ENCODE measurements at places on chromosomes 5 and 9.

GRCh38 chr5:150137168-150137957 is 18.3 kb downstream of the PDGFRB start:
- no peak for DNase-seq

GRCh38 chr5:10030219-10030831 is 219.4 kb downstream of the ATPSCKMT start:
- no peak for DNase-seq

DNA sequence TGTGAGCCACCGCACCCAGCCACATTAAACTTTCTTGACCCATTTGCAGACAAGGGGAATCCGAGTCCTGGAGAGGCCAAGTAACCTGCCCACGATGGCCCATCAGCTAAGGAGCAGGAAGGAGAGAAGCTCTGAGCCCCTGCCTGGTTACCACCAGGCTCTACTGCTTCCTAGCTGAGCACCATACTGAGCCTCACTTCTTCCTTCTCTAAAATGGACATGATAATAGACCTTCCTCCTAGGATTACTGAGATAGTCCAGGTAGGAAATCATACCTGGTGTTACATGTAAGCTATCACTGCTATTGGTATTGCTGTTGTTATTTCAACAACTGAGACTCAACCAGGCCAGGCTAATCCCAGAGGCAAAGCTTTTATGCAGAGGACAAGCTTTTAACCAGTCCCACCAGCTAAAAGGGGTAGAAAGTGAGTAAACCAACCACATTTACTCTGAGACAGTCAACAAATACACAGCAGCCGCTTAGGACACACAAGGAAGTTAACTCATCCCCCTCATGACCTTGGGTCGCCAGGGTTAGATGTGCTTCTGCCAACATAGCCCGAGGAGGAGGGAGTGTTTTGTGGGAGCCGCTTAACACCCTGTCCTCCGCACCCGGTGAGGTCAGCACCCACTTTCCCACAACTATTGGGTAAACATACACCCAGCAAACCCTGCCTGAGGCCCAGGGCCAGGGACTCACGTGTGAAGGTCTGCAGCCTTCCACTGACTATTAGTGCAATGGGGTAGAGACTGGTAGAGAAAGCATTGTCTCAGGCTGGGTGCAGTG is 20.6 kb upstream of the PTGES start:
- no peak for DNase-seq

- no peak for DNase-seq
Observed at GRCh38 chr9:108188482-108188881, 667.3 kb downstream of the ACTL7B start.

- no peak for DNase-seq
Observed at GRCh38 chr5:160133071-160133917, 14.0 kb upstream of the PWWP2A start.

- DNase-seq, result peak; percentile 45
Observed at GRCh38 chr5:126988021-126988569, 42.3 kb downstream of the MARCHF3 start.

- no peak for DNase-seq
Observed at GRCh38 chr5:135372654-135373381, 26.2 kb downstream of the MACROH2A1 start.

DNA sequence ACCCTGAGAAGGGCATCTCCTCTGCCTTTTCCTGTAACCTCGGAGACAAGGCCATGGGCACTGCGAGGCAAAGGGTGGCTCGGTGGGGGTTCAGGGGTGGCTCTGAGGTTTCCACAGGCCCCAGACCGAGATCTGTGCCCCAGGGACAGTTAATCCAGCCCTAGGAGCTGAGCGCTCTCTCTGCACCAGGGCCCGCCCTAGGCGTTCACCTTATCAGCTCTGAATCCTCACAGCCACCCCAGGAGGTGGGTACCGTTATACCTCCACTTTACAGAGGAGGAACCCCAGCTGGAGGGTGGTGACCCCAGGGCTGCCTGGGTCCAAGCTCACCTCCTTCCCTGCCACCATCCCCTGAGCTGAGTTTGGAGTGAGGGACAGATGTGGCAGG is 2.3 kb upstream of the ENG start:
- no peak for DNase-seq

GRCh38 chr9:35103660-35104191 is 795 bp upstream of the STOML2 start:
- DNase-seq, result no peak

DNA sequence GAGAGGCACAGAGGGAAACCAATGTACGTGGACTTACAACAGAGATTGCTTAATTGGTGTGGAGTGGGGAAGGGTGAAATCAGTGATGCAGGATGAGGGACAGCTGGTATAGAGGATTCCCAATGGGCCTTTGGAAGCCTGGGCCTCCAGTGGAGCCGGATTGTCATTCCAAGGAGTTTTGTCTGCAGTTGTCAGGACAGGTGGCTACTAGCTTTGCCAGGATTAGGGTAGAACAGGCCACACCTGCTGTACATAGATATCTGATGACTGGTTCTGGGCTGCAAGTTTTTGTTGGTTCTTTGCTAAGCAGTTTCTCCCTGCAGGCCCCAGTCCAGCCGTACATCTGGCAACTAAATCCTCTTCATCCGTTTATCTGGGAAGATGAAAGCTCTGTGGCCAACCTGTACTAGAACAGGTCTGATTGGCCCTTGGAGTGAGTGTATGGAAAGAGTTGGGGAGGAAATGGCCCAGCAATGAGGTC is 4.2 kb downstream of the SKP2 start:
- no peak for DNase-seq

- no peak for DNase-seq
Observed at GRCh38 chr9:76629205-76629990, 134.8 kb upstream of the PCA3 start.

DNA sequence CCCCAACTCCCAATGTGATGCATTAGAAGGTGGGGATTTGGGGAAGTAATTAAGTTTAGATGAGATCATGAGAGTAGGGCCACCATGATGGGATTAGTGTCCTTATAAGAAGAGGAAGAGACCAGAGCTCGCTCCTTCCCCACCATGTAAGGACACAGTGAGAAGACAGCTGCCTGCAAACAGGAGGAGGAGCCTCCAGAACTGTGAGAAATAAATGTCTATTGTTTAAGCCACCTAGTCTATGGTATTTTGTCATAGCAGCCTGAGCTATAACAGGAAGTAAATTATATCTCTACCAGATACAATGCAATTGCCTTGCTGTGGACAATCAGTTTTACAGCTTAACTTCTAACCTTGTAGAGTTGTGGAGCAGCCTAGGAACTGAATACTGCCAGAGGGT is 58.0 kb downstream of the ANKRD33B start:
- no peak for DNase-seq

DNA sequence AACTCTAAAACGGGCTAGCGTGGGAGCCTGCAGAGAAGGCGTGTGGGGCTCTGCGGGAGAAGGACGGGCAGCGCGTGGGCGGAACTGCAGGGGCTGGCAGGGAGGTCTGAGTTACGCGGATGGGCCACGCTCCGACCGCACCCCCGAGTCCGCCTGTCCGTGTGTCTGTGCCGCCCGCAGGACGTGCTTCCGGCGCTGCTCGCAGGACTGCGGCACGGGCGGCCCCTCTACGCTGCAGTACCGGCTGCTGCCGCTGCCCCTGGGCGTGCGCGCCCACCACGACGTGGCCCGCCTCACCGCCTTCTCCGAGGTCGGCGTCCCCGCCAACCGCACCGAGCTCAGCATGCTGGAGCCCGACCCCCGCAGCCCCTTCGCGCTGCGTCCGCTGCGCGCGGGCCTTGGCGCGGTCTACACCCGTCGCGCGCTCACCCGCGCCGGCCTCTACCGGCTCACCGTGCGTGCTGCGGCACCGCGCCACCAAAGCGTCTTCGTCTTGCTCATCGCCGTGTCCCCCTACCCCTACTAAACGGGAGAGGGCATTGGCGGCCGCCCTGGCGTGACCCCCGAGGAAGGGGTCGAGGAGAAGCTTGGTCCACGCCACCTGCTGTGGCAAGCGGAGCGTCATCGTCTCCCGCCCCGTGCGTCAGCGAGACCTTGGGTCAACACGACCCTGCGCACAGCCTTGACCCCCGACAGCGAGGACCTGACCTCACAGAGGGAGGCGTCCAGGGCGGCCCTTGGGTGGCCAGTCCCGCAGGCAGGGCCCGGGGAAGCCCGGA is 11.4 kb upstream of the ASS1 start:
- DNase-seq, result peak; percentile 39

GRCh38 chr5:129244478-129244877 is 149.9 kb downstream of the ISOC1 start:
- no peak for DNase-seq

GRCh38 chr9:6805532-6805931 is 47.8 kb downstream of the KDM4C start:
- DNase-seq, result no peak

DNA sequence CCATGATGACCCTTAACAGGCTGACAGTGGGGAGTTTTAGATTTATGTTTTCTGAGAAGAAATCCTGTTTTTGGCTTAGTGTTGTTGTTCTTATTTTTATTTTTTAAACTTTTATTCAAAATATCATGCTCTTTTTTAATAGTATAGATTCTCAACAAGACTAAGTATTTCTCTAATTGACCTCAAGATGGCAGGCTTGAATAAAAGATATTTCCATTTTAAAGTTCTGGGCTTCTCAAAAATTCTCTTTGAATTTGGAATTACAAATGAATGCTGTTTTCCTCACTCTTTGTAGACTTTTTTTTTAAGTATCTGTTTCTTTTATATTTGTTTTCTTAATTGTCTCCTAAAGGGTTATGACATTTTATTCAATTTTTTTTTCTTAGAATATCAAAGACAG is 50.0 kb upstream of the SH3GL2 start:
- no peak for DNase-seq

- DNase-seq, result no peak
Observed at GRCh38 chr9:76592974-76593347, 134.0 kb downstream of the GCNT1 start.
